D721Med (cell line): ENCODE measurements at places on chromosomes 11 and 22.
A peak's percentile ranks its signal among the peaks of the same experiment; 100 is the strongest.

GRCh38 chr22:46827781-46828180 is 65.3 kb downstream of the TBC1D22A start:
- DNase-seq, result no peak

GRCh38 chr11:35347173-35347878 is 72.0 kb downstream of the SLC1A2 start:
- DNase-seq, result no peak

DNA sequence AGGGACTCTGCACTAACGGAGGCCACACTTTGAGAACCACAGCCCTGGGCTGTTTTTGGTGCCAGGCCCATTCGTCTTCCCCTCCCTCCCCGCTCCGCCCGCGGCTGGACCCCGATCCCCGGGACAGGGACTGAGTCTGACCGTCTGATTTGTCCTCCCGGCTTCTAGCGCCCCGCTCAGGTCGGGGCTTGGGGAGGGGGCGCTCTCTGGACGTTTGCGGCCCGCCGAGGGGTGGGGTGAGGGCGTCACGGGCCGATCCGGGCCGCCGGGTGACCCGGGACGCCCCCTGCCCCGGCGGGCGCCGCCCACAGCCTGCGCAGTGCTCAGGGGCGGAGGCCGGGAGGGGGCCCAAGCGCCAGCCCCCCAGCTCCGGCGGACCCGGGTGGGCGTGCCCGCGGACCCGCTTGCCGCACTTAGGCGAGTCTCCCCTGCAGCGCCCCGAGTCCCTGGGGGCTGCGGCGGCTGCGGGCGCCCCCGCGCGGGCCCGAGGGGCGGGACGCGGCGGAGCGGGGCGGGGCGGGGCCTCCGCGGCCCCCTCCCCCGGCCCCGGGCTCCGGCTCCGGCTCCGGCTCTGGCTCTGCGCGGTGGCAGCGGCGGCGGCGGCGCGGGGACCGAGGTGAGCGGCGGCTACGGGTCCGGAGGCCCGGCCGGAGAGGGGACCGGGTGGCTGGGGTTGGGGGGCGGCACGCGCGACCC is 33.7 kb upstream of the PRR5 start:
- no peak for DNase-seq

GRCh38 chr11:80783561-80783960 is 1342.7 kb upstream of the TENM4 start:
- no peak for DNase-seq

DNA sequence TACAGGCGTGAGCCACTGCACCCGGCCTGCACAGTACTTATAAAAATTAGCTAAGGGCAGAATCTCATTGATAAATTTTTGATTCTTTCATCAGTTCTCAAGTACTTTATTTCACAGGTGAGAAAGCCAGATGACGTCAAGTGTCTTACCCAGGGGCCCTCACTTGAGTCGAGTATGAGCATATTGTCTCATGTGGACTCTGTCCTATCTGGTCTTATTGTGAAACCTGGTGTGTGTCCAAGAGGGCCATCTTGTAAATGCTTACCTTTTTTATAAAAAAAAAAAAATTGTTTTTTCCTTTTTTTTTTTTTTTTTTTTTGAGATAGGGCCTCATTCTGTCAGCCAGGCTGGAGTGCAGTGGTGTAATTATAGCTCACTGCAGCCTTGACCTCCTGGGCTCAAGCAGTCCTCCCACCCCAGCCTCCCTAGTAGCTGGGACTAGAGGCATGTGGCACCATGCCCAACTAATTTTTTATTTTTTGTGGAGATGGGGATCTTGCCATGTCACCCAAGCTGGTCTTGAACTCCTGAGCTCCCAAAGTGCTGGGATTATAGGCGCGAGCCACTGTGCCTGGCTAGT is 6.0 kb downstream of the ACO2 start:
- no peak for DNase-seq

- DNase-seq, result no peak
Measured at GRCh38 chr11:129576652-129577051, 201.0 kb downstream of the BARX2 start.

GRCh38 chr11:38014405-38014804 is 1416.4 kb upstream of the RAG2 start:
- DNase-seq, result no peak

DNA sequence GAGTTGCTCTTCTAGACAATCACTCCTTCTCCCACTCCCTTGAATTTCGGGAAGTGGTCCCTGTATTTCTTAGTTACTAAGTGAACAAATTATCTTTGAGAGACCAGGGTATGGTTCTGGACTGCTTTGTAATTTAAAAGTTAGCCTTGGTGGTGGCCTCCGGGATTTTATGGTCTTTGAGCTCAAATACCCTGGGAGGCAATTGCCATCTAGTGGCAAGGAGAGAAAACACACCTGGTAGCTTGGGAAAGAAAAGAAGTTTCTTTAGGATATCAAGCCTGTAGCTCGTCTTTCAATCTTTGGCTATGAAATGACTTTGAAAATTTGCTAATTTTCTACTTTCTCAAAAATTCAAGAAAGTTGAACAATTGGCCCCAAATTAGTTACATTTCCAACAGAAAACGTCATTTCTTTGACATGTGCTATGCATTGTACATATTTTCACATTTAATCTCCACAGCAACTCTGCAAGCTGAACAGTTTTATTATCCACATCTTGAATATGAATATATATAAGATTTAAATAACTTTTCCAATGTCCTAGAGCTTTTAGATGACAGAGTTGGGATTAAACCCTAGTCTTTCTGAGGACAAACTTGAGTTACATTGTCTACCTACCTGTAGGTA is 39.1 kb downstream of the MMP27 start:
- no peak for DNase-seq

DNA sequence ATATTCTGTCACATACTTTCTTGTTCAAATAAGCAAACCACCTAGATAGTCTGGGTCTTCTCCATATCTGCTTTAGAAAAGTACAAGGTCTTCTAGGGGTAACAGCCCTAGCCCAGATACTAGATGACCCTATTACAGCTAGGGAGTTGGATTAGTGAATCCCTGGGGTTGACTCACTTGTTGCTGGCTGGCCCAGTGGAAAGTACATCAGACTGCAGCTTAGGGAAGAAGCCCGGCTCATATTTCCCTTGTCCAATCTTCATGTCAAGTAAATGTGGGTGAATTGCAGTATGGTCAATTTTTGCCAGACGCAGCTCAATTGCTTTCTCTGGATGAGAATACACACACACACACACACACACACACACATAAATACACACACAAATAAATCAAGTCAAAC is 79.1 kb upstream of the SCUBE2 start:
- DNase-seq, result no peak

GRCh38 chr22:50532824-50533796 is 3.3 kb upstream of the TYMP start:
- DNase-seq, result no peak

DNA sequence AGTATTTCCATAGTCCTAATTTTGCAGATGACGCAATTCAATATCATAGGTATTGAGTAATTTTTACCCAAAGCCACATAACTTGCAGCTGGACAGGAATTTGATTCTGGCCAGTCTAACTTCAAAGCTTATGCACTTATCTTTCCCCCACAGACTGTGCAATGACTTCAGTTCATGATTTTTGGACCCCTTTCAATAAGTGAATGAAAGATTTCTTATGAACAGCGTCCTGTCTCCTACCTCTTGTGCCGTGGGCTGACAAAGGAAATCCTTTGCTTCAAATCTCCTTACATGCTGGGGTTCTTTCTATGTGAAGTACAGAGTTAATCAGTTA is 217.7 kb upstream of the KIRREL3 start:
- DNase-seq, result no peak

DNA sequence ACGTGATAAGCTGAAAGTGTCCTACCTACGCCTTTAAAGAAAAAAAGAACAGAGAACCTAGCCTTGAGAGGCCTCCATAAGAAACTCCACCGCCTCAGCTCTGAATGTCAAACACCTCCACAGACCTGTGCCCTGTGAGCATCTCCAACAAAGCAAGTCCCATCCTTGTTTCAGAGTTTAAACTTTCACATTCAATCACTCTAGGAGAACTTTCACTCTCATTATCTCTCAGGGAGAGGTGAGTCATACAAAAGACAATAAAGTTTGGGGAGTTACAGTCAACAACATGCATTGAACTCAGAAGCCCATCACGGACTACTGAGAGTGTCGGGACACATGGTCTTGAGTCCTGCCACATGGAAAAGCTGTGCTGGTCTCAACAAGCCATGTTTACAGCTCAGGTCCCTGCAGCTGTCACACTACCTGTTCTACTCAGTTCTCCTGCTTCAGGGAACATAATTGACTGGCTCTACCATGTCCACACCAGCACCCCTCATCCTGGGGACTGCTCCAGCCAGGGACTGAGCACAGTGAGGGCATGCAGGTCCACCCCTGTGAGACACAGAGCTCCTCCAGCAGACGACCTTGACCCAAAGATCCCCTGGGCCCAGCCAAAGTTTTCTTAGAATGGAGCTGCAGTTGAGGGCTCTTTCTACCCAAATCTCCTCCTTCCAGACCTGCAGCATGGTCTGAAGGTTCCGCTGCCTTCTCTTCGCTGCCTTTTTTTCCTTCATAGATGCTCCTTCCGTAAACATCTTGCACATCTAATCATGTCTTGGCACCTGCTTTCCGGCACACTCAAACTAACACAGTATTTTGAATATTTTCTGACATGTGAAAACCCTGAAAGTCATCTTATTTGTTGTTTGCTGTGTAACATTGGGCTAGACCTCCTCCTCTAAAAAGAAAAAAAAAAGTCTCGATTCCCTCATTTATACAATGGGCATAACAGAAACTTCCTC is 114.9 kb downstream of the ETS1 start:
- no peak for DNase-seq

GRCh38 chr11:57905439-57905838 is 118.2 kb upstream of the OR9Q1 start:
- no peak for DNase-seq

DNA sequence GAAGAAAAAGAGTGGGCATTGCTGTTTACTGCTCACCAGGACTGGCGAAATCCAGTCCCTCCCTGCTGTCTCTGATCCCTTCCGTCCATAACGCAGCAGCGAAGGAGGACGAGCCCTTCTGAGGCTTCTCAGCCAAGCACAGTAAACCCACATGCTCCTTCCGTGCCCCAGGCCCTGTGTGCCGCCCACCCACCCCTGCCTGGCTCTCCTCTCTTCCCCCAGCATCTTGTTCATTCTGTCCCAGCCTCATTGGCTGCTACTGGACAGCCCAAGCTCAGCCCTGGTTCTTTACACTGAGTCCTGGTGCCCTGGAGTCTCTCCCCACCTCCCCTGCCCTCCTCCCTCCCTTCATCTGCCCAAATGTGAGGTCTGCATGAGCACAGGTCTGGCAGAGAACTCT is 559.7 kb downstream of the BRD1 start:
- DNase-seq, result no peak

DNA sequence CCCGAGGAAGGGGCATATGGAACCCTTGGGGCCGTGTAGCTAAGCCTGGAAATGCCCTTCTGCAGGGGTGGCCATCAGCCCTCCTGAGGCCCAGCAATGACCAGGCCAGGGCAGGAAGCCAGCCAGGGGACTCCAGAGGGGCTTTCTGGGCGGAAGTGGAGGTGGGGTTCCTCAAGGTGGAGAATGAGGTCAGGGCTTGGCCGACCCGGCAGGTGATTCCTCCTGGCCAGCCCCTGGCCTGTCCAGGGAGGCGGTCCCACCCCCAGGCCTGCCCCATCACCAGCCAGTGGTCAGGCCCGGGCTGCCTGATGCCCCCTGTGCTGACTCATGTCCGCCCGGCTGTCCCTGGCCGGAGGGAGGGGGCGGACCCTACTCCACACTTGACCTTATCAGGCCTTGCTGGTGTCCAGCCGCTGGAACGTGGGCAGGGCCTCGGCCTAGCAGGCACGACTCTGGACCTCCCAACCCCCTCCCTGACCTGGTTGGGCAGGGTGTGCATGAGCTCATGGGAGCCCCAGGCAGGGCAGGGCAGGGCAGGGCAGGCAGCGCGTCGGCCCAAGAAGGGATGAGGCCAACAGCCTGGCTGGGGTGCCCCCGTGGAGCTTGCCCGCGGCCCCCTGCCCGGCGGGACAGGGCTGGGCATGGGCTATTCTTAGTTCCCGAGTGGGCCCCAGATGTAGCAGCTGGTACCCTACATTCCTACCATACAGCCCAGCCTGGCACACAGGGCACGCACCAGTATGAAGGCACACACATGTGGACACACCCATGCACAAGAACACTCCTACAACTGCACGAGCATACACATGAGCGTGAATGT is 35.9 kb downstream of the RPL3 start:
- no peak for DNase-seq

GRCh38 chr11:22163394-22163797 is 29.5 kb upstream of the ANO5 start:
- DNase-seq, result no peak

GRCh38 chr22:33357981-33358399 is 299.8 kb upstream of the SYN3 start:
- peak; percentile 13 for DNase-seq

GRCh38 chr11:6926208-6927029 is at the start of gene ZNF215:
Gene ZNF215, plus strand, starts transcription at chr11:6926426. Its CDS starts 5,847 bp downstream, at chr11:6932273.
- no peak for DNase-seq

GRCh38 chr22:27335102-27335660 is 466.4 kb downstream of the MN1 start:
- no peak for DNase-seq

GRCh38 chr11:29844701-29845379 is 172.0 kb downstream of the KCNA4 start:
- no peak for DNase-seq

DNA sequence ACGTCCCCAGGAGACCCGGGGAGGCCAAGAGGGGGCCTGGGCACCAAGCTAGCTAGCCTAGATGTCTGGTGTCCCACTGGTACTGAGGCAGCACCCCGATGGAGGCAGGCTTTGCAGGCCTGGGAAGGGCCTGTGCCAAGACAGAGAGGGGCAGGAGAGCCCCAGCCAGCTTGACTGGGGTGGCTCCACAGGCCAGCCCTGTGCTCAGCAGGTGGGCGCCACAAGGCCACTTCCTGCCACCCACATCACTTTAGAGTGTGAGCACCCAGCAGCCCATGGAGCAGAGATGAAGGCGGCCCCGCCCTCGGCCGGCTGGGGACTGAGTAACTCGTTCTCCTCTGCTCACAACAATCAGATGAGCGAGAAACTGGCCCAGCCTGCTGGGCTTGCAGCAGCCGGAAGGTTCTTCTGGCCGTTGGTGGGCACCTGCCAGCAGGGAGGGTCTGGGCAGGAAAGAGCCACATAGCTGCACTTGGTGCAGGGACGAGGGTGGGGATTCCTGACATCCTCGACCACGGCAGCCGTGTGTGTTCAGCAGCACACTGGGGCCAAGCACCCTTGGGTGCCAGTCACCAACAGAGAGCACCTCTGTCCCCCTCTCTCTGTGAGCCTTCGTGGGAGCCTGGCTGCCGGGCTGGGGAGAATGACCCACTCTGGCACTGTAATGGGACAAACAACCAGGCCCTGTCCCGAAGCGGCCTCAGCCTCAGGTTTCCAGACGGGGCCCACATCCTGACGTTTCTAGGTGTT is 7.6 kb downstream of the OSBPL5 start:
- DNase-seq, result no peak

DNA sequence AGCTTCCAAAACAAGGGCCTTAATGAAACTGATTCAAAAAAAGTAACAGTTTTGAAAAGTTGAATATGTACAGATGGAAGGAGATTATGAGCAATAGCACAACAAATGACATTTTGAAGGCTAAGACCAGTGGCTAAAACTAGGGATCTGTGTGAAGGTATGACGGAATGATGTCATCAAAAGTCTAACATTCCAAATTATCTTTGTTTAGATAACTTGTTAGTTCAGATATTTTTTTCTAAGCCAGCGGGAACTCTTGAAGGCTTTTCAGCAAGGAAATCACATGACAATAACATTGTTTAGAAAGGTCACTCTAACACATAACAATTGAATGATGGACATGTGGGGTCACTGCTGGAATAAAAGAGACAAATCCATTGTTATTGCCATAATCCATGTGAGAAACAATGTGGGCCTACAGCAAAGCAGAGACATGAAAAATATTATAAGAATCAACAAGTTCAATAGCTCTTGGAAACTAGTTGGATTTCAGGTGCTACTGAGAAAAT is 260.5 kb downstream of the CASP12 start:
- no peak for DNase-seq
